ENCODE measurements at places on chromosomes 7 and 10.

- DNase-seq: no peak
These were observed 683.2 kb upstream of the IGFBP3 start for GRCh38 chr7:46604241-46604661.

DNA sequence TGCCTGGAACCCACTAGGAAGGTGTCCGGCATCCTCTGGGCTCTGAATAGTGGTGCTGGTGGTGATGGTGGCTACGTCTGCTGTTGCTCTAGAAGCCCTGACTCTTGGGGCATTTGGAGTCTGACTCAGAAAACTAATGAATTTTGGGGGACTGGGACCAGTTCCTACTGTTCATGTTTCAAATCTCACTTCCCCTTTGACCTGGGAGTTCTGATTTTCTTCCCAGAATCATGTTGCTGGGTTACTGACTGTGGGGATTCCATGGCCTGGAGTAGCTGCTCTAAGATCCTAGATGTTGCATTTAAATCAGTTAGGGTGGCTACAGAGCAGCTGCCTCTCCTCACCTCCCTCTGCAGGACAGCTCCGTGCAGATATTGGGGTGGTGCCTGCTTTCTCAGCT, 3.2 kb downstream of the TSPAN33 start:
- no peak for DNase-seq

DNA sequence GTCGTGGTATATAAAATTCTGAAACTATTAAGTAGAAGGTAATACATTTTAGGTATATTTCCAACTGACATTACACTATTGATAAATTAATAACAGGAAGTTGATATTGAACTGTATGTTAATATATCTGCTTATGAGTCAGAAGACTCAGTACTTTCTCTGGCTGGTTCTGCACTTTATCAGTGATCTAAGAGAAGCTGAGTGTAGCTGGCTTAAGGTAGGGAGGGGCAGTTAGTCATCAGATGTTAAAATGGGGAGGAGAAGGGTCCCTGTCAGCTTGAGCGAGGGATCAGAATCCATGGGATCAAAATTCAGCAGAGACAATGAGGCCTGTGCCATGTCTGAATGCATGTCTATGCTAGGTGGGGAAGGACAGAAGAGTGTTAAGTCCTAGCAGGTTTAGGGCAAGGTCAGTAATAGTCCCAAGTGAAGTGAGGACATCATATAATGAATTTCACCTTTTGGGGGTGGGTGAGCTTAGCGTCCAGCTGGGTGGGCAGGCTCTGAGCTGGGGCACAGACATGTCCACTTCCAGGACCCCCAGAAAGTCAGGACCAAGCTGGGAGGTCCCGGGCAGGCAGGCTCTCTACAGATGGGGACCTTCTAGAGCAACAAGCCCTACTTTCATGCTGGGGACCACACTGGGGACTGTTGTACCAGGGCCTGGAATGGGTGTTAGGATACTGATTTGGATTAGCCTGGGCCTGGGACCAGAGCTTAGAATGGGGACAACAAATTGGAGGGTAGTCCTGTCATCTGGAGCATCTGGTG, 82.9 kb downstream of the WDFY4 start:
- no peak for DNase-seq

- DNase-seq: no peak
These were observed 191.3 kb upstream of the PODXL start for GRCh38 chr7:131747658-131748232.

DNA sequence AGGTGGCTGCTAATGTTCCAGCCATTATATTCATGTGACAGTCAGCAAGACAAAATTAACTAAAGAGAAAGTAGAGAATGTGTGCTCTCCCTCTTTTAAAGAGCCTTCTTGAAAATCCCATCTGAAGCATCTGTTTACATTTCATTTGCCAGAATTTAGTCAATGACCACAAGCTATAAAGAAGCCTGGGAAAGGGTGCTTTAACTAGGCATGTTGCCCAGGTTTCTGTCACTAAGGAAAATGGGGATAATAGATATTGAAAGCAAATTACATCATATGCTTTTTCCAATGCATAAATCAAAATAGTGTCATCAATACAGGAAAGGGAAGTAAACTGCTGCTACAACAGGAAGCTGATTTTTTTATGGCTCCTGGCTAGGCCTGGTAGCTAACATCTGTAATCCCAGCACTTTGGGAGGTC, 67.7 kb downstream of the ELAPOR2 start:
- DNase-seq: peak; percentile 47

DNA sequence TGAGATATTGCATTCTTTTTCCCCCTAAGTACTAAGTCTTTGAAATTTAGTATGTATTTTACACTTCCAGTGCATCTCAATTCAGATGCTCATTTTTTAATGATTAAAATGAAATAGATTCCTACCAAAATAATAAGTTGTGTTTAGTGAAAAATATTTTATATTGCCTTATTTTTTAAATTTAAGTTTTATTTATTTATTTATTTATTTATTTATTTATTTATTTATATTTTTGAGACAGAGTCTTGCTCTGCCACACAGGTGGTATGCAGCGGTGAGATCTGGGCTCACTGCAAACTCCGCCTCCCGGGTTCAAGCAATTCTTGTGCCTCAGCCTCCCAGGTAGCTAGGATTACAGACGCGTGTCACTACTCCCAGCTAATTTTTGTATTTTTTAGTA, 95.5 kb downstream of the RPS24 start:
- no peak for DNase-seq

GRCh38 chr10:68364101-68364886, 31.6 kb upstream of the PBLD start:
- no peak for DNase-seq

- no peak for DNase-seq
These were observed 15.6 kb downstream of the SNX10 start for GRCh38 chr7:26307226-26307625.

- DNase-seq: no peak
These were observed 17.7 kb upstream of the ZNRF2 start for GRCh38 chr7:30266686-30267085.
